ENCODE measurements at places on chromosomes 5 and 9.

DNA sequence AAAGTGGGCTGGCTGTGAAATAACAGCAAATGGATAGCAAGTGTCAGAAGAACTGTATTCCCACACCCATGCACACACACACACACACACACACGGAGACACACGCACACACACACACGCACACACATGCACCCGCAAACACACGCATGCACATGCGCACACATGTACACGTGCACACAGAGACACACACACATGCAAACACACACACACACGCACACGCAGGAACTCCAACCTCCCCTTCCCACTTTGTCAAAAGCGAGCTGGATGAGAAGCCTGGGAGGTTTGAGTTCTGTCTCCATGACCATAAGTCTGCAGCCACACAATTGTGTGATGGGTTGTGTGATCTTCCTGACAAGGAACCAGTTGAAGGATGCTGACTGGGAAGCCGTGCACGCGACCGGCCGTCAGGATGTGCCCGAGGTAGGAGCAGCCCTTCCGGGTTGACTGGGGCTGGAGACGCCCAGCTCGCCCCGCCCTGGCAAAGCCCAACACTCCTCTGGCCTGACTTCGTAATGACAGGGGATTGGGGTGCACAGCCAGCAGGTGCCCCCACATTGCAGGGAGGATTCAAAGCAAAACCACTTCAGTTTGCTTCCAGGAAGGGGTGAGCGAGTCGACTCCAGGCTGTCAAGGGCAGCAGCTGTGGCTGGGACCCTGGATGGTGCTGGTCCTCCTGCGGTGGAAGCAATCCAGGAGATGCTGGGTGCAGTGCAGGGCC is 29.3 kb upstream of the NKD2 start:
- no peak for DNase-seq

DNA sequence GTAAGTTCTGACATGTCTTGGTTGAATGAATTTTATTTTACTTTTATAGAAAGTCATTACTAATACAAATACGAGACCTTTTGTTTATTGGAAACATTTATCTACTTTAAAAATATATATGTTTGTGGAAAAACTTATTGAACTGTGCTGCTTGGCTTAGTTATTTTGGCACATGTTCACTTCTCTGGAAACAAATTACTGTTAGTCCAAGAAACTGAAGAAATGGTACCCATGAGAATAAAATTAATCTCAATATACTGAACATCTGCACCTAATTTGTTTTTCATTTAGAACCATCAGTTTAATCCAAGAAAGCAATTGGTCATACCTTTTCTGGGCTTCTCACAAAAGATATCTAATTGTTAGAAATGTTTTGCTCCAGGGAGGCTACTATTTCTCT is 32.2 kb downstream of the INVS start:
- no peak for DNase-seq

DNA sequence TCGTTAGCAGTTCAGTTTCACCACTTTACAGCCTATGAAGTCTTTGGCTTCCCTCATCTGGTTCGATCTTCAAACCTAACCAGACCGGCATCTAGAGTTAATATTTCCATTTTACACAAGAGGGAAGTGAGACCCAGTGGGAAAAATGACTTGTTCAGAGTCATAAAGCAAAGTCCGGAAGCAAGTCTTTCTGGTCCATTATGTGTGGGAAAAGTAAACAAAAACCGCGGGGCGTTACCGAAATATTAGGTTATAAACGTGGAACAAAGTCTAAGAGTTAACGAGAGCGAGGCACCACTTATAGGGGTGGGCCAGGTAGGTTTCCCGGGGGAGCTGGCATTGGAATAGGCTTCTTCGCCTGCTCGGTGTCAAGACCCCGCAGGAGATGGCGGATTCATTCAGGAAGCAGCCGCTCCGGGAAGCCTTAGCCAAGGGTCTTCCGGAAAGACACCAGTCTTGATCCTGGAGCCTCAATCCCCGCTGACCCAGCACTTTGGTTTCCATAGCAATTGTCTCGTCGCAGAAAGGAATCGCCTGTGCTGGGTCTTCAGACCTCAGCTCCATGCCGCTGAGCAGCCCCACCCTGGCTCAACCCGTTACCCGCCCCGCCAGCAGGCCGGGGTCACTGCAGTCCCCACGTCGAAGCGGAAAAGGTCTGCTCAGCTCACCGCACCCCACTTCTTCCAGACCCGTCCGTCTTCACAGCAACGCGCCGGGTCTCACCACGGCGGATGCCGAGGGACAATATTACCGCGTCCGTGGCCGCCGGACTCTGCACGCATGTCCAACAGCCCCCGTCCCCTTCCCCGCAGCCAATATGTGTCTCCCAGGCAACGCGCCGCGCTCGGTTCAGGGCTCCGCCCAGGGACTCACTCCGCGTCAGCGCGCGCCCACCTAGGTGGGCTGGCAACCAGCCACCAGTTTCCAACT is at the start of gene C5orf52:
TSS of gene C5orf52 (plus strand) at position 872 of the 930 bp plus-strand sequence. CDS start 82 bp downstream, outside the sequence.
- DNase-seq, result no peak

DNA sequence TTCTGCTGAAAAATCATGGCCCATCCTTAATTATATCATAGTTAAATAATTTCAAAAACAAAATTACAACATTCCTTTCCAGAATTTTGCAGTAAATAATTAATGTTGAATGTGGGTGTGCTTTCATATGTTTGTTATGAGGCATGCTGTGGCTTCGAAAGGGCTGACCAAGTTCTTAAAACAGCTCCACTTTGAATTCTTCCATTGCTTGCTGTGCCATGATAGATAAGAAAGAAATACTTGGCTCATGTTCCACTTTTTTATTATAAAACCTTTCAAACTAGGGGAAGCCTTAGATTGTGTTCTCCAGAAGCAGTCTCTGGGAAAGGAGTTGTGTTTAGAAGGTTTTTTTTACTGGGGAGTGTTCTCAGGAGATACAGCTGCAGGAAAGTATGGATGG is 1278.7 kb upstream of the DMAC1 start:
- DNase-seq, result no peak

GRCh38 chr5:14449052-14449661 is 132.4 kb upstream of the OTULINL start:
- DNase-seq, result no peak

DNA sequence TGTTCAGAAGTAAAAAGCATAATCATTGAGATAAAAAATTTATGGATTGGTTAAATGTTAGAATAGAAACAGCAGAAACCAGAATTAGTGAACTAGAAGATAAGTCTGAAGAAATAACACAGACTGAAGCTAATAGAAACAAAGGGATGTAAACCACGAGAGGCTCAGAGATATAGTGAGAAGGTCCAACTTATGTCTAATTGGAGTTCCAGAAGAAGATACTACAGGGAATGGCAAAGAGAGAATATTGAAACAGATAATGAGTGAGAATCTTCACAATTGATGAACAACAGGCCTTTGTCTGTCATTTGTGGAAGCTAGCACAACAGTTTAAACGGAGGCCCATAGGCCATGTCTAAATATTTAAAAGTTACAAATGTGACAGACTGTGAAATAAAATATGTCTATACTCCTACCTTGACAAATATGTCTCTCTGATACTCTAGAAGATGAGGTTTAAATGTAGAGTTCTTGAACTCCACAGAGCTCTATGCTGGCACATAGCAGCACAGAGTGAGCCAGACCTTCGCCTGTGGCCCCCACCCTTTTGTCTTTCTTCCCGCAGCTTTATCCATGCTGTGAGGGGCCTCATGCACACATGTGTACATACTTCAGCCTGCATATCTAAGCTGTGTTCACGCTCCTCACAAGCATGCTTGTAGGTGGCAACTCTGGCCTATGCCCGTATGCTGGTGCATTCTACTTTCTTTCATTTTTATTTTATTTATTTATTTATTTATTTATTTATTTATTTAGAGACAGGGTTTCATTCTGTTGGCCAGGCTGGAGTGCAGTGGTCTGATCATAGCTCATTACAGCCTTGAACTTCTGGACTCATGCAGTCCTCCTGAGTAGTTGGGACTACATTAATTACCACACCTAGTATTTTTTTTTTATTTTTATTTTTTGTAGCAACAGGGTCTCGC is 45.0 kb upstream of the ABL1 start:
- DNase-seq, result no peak

DNA sequence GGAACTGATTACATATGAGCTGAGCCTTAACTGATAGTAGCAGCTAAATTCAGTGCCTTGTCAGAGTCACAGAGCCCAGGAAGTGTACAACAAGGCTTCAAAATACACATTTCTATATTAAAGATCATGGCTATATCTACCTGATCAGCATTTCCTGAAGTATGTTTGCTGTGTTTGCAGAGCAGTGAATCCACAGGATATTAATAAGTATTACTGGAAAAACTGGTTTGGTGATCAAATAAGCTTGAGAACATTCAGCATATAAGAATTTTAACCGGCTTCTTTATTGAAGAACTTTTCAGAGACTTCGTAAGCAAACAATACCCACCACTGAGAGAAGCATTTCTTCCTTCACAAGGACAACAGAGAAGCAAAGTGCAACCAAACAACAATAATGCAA is 227.0 kb downstream of the ELAVL2 start:
- no peak for DNase-seq

GRCh38 chr9:112112519-112112918 is 62.6 kb downstream of the SUSD1 start:
- no peak for DNase-seq

GRCh38 chr5:89830691-89831090 is 578.9 kb downstream of the CETN3 start:
- no peak for DNase-seq

DNA sequence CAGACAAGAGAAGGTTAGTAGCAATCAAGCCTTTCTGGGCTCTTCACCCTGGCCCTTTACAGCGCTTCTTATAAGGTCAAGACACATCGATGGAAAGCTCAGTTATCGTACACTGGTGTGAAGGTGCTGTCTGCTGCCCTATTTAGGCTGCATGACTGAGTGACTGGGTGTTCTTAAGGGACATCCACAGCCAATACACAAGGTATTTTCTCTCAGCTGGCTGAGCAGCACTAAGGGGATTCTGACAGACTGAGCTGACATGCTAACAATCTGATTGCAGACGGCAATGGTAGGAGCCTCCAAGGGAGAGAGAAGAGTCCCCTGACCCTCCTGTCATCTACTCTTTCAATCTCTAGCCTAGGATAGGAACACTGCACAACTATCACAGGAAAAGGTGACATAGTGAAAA is 577.9 kb downstream of the ISL1 start:
- DNase-seq, result no peak

DNA sequence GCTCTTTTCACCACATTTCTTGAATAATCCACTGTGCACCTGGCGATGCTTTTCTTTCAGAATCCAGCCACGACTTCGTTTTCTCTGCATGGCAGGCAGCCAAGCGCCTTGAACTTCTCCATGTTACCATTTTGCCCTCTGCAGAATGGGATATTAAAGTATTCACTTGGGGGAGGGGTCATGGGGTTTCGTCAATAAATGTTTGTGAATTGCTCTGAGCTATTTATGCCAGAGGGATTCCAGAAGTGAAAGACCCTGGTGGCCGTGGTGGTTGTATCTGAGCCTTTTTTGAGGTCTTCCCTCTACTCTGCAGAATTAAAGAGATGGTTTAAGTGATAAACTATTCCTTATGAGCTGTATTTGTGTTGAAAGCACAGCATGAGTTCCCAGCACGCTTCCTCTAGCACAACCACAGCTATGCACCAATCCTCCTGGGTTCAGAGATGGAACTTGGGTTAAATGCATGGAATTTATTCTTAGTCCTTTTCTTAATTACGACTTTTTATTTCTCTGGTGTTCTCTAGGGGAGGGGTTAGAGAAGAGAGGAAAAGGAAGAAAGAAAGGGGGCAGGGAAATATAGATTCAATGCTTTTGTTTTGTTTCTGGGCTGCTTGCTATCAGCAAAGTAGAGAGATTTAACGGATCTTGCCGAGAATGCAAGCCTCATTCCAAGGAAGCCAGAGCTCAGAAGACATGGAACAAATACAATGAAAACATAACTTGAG is 478.2 kb upstream of the TNC start:
- no peak for DNase-seq

DNA sequence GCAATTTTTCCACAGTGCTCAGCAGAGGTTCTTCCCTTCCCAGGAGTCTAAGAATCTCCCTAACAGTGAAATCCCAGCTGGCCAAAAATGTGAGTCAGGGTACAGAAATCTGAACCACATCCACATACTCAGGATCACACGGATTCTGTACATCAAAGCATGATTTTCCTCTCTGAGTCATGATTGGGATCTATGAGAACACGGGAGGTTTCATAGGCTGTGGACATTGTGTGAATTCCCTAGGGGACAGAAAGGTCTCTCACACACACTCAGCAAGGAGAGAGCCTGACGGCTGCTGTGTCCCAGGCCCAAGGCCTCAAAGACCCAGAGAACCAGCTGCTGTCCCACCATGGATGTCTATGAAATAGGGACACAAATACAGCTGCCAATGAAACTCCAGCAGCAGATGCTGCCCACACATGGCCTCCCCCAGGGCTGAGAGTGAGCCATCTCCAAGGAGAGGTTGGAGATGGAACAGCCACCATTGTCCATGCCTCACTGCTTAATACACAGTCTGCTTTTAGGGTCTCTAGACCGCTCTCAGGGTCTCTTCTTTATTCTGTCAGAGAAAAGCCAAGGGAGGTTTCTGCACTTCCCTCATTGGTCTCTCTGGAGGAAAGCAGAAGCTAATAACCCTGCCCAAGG is 102.7 kb downstream of the ADAMTS12 start:
- no peak for DNase-seq

DNA sequence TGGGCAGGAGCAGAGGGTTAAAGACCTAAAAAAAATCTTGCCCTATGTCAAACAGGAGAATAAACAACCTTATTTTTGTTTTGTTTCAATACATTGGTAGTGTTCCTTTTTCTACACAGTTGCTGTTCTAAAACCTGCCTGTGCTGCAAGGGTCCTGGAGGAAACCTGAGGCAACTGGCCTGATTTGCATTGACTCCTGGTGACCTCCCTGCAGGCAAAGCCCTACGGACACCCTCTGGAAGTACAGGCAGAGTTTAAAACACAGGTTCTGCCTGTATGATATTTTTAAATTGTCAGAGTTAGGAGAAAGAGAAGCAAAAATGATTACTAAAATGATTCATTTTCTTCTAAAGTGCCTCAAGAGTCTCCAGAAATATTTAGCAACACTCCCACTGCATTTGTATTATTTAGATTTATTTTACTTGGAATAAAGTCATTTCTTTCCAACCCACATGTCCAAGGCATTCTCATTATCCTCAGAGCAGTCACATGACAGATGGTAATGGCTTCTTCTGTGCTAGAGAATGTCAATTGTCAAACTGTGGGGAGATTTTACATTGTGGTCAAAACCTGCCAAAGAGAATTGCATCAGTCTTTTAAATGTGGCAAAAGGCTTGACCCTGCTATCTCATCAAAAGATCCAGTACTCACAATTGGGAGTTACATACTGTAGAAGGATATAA is 559.6 kb downstream of the CETN3 start:
- no peak for DNase-seq

GRCh38 chr5:141492168-141492885 is 3.4 kb downstream of the PCDHGC5 start:
- DNase-seq, result no peak

GRCh38 chr9:136881691-136882108 is 4.6 kb upstream of the TRAF2 start:
- no peak for DNase-seq

Data from mucosa of gallbladder (tissue), 1 donor.